Fibroblast of the aortic adventitia (primary cell): ENCODE measurements at places on chromosomes 11 and 22. TPM values are rescaled to one million over a fixed set of nuclear protein-coding genes. Genes with fewer than 3 reads are reported as not detected.

PITPNM1 gene
- 9.2 and 24.0 TPM in 2 replicates for total RNA-seq

HOATZ gene
- total RNA-seq = not detected in 2 replicates

PRG3 gene
- total RNA-seq = not detected in 2 replicates

CCDC15 gene
- 3.6 and 9.8 TPM in 2 replicates for total RNA-seq

CSF2RB gene
- total RNA-seq = 0.81 and 0.98 TPM in 2 replicates

DNA sequence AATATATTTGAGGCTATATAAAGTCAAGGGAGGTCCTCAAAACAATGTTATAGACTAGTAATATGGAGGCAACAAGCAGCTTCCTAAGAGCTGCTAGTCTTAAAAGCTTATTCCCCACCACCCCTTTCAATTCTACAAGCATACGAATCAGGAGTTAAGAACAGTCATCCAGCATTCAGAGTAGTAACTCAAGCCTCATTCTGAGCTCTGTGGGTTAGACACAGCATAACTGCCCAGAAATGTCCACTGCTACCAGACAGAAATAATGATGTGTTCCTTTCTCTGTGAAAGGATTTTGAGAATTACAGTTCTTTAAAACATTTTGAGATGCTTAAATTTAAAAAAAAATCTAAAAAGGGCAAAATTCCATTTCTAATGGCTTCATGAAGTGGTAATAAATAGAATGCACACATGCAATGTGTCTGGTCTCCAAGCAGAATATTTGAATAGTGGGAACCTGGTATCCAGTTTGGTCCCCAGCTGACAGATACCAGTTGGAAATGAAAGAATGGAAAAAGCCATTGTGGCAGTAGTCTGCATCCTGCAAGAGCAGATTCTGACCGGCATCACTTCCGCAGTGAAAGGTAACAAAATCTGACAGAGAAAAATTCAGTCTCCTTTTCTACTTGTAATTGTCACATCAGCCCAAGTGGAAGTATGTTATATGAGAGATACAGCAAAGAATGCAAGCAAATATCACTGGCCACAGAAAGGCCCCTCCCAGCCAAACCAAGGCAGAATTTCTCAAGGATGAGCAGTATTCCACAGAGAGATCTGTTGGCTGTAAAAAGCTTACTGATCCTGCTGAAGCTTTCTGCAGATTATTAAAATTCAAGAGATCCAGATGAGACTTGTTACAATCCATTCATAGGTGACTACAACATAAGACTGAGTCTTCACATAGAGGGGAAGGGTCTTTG, 310.8 kb upstream of the PITPNB start:
- peak; percentile 66 for DNase-seq

GRCh38 chr11:57394203-57394965, 3.9 kb upstream of the PRG2 start:
- DNase-seq = no peak

GRCh38 chr11:71223081-71223405, 29.3 kb downstream of the SHANK2 start:
- DNase-seq = no peak
